ENCODE measurements at places on chromosomes 5 and 9. TPM values are rescaled to one million over a fixed set of nuclear protein-coding genes. Genes with fewer than 3 reads are reported as not detected.

DNA sequence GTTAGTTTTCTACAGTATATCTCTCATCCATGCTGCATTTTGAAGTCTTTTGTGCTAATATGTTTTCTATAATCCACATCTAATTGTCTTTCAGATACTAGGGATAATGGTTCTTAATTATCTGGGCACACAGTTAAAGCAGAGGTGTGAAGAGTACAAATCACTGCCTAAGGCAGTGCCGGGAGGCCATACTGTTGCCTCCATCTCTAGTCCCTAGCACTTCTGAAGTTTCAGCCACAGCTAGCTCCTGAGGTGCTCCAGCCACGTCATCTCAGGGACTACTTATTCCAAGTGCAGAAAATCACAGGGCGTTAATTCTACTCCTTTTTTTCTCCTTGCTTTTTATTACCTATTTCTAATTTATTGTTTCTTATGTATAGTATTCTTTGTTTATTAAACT, 760.0 kb upstream of the FAM174A start:
- no peaks in the 10 kb centered on the region for H3K36me3 ChIP-seq
- H3K27ac ChIP-seq: no peak overlapping the region
- no peaks in the 10 kb centered on the region for H3K27me3 ChIP-seq
- H3K4me1 ChIP-seq: no peaks in the 10 kb centered on the region

- ATAC-seq: no peak
- H3K27ac ChIP-seq: no peak overlapping the region
- H3K4me3 ChIP-seq: no peak overlapping the region
- H3K4me1 ChIP-seq: peaks cover 57% of the 10 kb centered on the region
Observed at GRCh38 chr5:67090040-67090439, 106.6 kb downstream of the CD180 start.

Gene GPR150
- total RNA-seq: not detected

Gene RGS7BP
- 4.4 TPM for total RNA-seq

Gene TMEM215
- 0.12 TPM for total RNA-seq

Measured in gastroesophageal sphincter (tissue), 4 donors.